Effector memory CD4-positive, alpha-beta T cell (primary cell): ENCODE measurements at places on chromosomes 16 and 17.

- no peak for DNase-seq
Measured at GRCh38 chr17:32443827-32444300, 446 bp upstream of the PSMD11 start.

- DNase-seq: no peak
Measured at GRCh38 chr17:17515934-17516930, 20.0 kb upstream of the RASD1 start.

DNA sequence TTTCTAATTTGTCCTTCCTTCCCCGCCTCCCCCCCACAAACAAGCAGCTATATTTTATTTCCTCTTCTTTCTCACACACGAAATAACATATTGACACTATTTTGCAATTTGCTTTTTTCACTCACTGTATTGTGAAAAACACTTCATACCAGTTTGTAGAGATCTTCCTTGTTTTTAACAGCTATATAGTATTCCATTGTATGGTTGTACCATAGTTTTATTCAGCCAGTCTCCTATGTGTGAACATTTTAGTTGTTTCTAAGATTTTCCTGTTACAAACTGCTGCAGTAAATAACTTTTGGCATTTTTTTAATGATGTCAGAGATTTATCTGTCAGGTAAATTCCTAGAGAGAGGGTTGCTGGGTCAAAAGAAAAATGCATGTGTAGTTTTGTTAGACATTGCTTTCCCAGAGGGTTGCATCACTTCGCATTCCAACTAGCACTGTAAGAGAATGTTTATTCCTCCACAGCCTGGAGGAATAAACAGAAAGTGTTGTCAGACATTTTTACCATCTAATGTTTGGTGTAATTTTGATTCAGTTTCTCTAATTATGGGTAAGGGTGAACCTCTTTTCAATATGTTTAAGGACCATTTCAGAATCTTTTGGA lies 101.2 kb downstream of the MRTFB start:
- no peak for DNase-seq

DNA sequence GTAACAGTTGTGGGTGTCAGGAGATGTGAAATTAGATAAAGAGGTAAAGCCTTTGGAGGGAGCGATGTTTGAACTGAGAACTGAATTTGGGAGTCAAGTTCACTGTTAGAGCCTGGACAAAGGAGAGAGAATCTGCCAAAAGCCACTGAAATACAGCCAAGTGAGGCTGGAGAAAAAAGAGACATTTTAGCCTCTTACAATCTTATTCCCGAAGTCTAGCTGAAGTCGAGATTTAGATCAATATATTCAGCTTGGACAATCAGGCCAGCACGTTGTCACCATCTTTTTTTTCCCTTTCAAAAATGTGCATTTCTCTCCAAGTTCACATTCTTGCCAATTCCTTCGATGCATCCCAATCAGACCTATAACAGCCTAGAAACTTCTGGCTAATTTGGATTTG lies 312.2 kb downstream of the RBFOX1 start:
- no peak for DNase-seq

- no peak for DNase-seq
Measured at GRCh38 chr17:72056727-72057290, 64.0 kb upstream of the SOX9 start.

DNA sequence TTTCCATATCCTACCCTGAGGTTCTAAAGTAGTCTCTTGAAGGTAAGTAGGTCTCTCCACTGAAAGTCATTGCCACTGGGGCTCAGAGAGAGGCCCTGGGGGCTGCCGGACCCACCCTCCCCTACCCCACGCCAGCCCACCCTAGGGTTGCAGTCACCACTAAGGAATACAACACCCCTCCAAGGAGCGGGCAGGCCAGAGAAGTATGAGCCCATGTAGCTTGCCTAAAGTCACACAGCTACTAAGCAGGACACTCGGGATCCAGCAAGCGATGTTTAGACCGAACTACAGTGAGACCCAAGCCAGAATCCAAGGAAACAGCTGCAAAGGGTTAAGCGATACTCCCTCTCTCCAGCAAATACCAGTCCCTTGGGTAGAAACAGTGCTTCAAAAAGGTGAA lies 27.0 kb downstream of the C16orf78 start:
- no peak for DNase-seq

DNA sequence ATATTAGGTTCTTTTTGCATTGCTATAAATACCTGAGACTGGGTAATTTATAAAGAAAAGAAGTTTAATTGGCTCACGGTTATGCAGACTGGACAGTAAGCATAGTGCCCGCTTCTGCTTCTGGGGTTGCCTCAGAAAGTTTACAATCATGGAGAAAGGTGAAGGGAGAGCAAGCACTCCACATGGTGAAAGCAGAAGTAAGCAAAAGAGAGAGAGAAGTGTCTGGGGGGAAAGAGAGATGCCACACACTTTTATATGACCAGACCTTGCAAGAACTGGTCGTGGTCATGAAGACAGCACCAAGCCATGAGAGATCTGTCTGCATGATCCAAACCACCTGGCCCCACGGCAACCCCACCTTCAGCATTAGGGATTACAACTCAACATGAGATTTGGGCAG lies 45.4 kb downstream of the KCNJ16 start:
- DNase-seq: no peak

DNA sequence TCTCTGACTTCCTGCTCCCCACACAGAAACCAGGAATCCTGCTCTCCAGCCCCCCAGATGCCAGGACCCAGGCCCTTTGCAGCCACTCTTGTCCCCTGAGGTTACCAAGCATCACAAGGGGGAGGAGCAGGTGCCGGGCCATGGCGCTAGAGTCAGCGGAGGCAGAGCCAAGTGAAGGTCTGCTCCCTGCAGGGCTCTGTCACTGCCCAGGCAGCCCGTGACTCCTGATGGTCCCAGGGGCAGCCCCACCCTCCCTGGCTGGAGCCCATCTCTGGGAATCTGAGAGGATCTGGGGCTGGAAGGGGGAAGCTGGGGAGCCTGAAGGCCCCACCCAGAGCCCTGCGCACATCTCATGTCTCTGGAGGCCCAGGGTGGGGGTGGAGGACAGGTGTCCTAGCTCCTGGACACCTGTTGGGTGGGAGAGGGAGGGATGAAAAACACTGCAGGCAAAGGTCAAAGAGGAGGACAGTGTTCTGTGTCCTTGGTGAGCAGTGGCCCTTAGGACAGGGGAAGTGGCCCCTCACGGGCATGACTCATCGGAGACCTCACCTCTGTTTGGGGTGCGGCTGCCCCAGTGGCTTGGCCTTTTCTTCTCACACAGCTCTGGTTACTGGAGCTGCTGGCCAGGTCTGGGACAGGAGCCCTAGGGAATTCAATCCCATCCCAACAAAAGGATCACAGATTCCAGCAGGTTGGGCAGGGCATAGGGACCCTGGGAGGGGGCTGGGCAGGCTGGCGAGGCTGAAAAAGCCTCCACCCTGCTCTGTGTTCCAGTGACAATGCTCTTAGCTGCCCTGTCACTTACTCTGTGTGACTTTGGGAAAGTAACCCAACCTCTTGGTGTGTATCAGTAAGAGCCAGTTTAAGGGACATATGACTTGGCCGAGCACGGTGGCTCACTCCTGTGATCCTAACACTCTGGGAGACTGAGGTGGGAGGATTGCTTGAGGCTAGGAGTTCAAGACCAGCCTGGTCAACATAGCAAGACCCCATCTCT lies at the start of gene PRSS36:
TSS of gene PRSS36 (minus strand) at position 173 of the 997 bp plus-strand sequence. CDS start at position 142, 31 bp downstream.
- DNase-seq: no peak

DNA sequence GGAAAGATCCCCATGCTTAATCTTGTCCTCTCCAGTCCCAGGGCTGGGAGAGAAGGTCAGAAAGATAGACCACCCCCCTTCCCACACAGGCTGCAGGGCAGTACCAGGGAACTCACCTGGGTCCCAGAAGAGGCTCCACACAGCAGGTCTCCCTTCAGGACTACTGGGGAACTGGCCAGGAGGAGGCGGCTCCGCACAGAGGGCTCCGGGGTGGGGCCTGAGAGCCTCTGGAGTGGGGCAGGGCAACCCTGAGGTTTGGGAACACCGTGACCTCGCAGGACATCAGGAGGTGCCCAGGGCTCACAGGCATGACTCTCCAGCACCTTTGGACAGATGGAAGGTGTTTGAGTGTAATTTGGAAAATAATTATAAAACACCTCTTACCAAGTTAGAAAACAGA lies 11.0 kb downstream of the ABCA3 start:
- no peak for DNase-seq

DNA sequence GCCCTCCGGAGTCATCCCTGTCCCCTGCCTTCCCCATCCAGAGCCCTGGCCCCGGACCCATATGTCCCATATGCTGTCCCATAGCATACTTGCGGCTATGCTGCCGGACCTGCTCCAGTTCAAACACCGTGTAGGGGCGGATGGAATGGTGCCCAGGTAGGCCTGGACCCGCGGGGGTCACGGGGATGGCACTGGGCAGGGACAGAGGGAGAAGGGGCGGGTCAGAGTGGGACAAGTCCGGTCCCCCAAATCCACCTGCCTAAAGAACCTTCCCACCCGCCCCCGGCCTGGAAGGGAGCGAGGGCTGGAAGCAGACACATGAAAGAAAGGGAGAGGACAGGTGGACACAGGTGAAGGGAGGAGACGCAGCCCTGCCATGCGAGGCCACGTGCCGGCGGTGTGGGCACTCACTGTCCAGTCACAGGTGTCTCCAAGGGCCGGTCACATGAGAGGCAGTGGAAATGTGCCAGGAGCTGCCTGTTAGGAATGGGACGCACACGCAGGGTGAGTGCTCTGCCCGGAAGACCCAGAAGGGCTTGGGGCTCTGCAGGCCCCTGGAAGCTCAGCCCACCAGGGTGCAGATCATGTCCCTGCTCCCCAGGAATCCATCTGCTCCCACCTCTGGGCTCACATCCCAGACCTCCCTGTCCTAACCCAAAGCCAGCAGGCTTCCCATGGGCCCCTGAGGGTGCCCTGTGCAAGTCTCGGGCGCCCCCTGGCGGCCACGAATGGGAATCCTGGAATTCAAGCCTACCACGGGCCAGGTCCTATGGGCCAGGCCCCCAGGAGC lies 14.0 kb downstream of the UBALD2 start:
- DNase-seq: peak; percentile 81

- no peak for DNase-seq
Measured at GRCh38 chr17:80765241-80765961, 220.8 kb downstream of the RPTOR start.

GRCh38 chr17:81285179-81285878 lies 9.8 kb downstream of the SLC38A10 start:
- DNase-seq: peak; percentile 43

DNA sequence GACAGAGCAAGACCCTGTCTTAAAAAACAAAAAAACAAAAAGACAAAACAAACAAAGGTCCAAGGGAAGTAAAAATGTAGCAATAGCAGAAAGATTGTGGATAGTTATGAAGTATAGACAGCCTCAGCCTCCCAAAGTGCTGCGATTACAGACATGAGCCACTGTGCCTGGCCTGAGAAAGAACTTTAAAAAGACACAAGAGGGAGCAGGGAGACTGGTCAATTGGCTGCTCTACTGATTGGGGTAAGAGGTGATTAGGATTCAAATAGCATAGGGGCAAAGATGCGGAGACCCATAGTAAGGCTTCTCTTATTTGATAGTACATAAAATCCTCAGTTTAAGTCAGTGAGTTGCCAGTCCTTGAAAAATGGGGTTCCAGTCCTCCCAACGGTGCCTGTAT lies 518.2 kb upstream of the GOT2 start:
- DNase-seq: no peak

DNA sequence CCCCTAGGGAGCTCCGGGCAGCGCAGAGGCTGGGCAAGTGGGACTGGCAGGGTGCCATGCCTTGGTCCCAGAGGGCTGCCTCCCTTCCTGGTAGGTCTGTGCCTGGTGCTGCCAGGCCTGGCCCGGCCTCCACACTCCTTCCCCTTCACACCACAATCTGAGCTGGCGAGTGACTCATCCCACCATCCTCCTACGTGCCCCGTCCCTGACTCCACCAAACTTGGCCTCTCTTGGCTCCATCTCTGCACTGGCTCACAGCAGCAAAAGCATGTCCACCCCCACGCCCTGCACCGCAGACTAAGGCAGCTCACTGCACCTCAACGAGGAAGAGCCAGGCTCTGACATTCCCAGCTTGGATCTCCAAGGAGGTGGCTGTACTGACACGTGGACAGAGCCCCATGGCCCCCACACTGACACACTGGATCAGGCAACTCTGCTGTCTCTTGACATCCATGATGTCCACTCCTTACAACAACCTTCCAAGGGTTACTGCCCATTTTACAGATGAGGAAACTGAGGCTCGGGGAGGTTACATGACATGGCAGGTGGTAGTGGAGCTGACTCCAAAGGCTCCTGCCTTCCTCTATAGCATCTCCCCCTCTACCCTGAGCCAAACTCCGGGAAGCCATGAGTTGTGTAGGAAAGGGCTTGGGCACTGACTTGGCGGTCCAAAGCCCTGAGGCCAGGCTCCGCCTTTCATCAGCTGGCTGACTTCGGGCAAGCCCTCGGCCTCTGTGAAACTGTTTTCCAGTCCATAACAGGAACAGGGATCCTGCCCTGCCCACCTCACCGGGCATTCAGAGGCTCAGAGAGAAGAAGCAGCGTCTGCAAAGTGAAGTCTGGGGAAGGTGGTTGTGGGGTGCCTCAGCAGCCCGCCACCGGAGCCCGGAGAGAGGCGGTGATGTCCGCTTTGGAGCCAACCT lies 20.1 kb upstream of the KRT19 start:
- DNase-seq: no peak

GRCh38 chr16:89668790-89669158 lies 11.1 kb downstream of the SPATA33 start:
- DNase-seq: no peak

GRCh38 chr17:63442549-63443035 lies 3.5 kb downstream of the CYB561 start:
- no peak for DNase-seq

DNA sequence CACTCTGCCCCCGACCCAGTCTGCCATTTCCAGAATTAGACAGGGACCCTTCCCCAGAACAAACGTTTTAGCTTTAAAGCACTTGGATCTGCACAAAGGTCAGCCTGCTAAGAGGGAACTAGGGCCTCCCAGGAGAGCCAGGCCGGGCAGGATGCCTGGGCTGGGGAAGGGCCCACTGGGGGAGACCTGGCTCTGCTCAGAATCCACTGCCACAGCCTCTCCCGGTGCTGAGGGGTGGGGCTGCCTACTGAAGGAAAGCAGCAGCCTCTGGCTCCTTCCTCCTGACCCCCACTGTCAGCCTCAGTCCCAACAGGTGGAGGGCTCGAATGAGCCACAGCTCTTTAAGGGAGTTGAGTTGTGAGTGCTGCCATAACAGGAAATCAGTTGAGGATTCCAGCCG lies 1.7 kb downstream of the YBX2 start:
- no peak for DNase-seq
